ENCODE measurements at places on chromosomes 2 and 18. TPM values are rescaled to one million over a fixed set of nuclear protein-coding genes. Genes with fewer than 3 reads are reported as not detected.

DNA sequence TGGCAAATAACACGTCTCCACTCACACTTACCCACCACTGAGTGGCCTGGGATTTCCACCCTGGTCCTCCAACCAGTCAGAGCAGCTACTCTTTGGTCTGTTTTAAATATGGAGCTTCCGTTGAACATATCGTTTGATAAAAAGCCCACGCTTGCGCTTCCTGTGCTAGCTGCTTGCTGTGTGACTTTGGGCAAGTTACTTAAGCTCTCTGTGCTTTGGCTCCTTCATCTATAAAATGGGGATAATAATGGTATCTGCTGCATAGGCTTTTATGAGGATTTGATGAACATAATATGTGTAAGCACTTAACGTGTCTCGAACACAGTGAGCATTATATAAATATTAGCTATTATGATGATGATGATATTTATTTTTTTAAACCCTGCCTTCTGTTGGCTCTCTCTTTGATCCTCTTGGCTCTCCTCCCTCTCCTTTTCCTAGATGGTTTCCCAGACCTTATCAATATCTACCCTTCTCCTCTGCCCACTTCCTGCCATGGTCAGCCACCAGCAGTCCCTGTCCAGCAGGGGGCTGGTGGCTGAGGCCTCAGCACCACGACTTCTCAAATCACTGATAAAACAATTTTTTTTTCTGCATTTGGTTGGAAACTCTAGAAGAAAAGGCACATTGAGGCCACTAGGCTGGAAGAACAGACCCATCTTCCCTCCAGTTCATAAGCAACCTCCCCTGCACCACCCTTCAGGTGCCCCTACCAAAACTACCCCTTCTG lies 191.9 kb downstream of the LOXHD1 start:
- H3K27me3 ChIP-seq, result no peaks in the 10 kb centered on the region
- no peak overlapping the region for H3K4me3 ChIP-seq
- H3K27ac ChIP-seq, result no peak overlapping the region
- H3K36me3 ChIP-seq, result no peaks in the 10 kb centered on the region

GRCh38 chr2:127293386-127293747 lies 577 bp downstream of the ERCC3 start:
- peaks cover 34% of the 10 kb centered on the region for H3K4me1 ChIP-seq
- peaks cover 14% of the 10 kb centered on the region for H3K36me3 ChIP-seq
- H3K27ac ChIP-seq, result peak overlapping the region; percentile 93
- H3K27me3 ChIP-seq, result no peaks in the 10 kb centered on the region
- DNase-seq, result no peak

The ST6GAL2 gene
- not detected for total RNA-seq

DNA sequence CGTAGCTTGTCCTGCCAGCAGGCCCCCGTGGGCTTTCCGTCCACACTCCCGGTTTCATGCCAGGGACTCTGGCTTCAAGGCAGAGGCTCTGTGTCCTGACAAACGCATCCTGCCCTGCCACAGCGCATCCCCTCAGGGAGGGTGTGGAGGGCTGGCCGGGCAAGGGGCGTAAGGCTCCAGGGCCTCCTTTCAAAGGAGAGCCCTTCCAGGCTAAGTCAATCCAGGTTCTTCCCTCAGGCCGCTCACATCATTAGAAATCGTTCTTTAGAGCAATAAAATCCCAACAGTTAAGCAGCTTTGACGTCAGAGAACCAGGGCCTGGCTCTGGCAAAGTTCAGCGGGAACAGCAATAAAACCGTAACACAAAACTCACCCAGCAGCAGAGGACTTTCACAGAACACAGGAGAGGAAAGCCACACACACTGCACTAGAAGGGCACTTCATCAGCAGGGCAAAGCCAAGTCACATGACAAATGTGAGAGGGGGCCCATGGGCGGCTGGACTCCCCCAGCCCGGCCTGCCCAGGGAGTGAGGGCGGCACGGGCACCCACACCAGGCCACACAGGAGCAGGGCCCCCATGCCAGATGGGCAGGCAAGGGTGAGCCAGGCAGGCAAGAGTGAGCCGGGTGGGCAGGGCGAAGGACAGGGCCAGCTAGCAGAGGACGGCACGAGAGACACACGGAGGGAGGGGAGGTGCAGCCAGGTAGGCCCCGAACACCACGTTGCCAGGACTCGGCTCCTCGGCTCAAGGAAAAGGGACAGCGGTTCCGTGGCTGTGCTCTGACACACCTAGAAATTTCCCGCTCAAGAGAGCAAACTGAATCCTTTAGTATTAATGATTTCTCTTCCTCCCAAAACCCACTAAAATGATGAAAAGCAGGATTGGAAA lies 52.0 kb downstream of the HDAC4 start:
- no peaks in the 10 kb centered on the region for H3K36me3 ChIP-seq
- DNase-seq, result no peak
- H3K4me3 ChIP-seq, result no peak overlapping the region
- no peak overlapping the region for H3K27ac ChIP-seq
- no peaks in the 10 kb centered on the region for H3K27me3 ChIP-seq
- peaks cover 5% of the 10 kb centered on the region for H3K4me1 ChIP-seq

- no peaks in the 10 kb centered on the region for H3K27me3 ChIP-seq
- no peak overlapping the region for H3K27ac ChIP-seq
- H3K4me1 ChIP-seq, result no peaks in the 10 kb centered on the region
- DNase-seq, result no peak
These were observed 262.8 kb downstream of the DYSF start for GRCh38 chr2:71715951-71716696.

- no peak overlapping the region for H3K27ac ChIP-seq
- peaks cover 8% of the 10 kb centered on the region for H3K4me1 ChIP-seq
- H3K4me3 ChIP-seq, result no peak overlapping the region
- no peaks in the 10 kb centered on the region for H3K27me3 ChIP-seq
- no peak for DNase-seq
These were observed 16.0 kb upstream of the B3GNT7 start for GRCh38 chr2:231379266-231380215.

DNA sequence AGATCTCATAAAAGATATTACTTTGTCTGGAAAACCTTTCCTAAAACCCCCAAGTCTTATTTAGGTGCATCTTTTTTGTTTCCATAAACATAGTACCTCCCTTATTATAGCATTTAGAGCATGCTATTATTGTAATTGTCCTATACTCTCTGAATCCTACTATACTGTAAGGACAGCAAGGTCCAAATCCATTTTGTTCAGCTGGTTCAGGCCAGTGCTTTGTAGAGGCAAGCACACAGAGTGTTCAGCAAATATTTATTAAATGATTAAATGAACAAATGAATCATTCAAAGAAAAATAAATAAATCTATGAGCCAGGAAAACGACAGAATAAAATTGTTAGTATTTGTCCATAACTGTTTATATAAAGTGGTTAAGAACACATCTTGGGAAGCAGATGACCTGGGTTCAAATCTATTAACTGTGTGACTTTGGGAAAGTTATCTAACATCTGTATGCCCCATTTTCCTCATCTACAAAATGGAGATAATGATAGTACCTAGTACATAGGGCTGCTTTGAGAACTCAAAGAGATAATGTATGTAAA lies 86.0 kb downstream of the COL3A1 start:
- no peak overlapping the region for H3K4me3 ChIP-seq
- H3K4me1 ChIP-seq, result no peaks in the 10 kb centered on the region
- no peaks in the 10 kb centered on the region for H3K27me3 ChIP-seq
- DNase-seq, result no peak

The CXCR1 gene
- not detected for total RNA-seq

The IL1B gene
- 1.8 TPM for total RNA-seq

The TUBA3E gene
- total RNA-seq, result not detected

DNA sequence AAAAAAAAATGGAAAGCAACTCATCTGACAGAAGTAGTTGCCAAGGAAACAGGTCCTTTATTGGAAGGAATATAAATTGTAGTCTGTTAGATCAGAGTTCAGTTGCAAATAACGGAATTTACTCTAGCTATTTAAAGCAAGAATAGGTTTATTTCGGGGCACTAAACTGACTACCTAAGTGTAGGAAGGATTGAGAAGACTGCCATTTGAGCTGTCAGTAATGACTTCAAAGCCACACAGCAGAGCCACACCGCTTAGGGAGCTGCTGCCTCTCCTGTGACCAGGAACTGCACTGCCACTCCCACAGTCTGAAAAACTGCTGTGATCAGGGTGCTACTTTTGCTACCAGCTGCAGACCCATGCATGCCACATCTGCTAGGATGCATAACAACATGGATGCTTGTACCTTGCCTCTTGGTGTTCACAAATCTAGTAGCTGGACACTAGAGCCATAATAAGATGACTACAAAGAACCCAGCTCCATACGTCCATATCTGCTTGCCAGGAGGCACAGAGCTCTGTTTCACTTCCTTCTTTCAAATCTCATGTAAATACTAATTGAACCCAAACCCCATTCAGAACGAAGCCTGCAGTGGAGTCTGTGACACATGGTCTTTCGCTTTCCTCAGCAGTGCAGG lies 2.2 kb downstream of the DSG2 start:
- peaks cover 37% of the 10 kb centered on the region for H3K27me3 ChIP-seq
- DNase-seq, result no peak
- peaks cover 4% of the 10 kb centered on the region for H3K36me3 ChIP-seq
- H3K4me3 ChIP-seq, result no peak overlapping the region

DNA sequence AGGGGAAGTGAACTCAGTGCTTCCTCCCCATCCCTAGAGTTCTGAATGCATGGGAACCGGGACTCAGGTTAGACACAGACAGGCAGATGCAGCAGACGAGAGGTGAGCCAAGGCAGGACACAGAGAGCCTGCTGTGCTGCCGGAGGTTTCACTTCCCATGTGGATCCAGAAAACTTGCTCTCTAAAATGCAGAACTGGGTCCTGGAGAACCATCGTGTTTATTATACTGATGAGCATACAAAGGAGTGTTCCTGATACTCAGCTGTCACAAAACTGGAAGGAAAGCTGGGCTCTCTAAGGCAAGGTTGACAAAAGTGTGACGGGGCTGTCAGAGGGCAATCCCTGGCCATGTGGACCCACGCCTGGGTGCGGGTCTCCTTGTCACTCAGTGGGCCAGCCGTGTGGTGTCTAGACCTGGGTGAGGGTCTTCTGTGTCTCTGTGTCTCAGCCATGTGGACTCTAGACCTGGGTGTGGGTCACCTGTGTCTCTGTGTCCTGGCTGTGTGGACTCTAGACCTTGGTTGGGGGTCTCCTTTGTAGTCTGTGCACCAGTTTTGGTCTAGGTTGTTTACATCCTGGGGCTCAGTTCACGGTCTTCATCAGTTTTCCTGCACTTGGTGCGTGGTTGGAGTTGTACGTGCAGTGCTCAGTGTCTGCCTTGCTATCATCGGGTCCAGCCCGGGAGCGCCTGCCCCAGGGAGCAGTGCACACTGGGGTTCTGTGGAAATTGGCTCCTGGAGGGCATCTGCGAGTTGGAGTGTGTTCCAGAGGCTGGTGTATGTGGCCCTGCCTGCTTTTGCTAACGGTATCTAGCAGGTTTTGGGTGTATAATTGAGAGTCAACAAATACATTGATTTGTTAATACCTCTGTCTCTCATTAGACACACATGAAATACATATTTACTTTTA lies 141.1 kb downstream of the ATP9B start:
- no peak for DNase-seq
- H3K27me3 ChIP-seq, result no peaks in the 10 kb centered on the region
- peaks cover 6% of the 10 kb centered on the region for H3K4me1 ChIP-seq

- no peaks in the 10 kb centered on the region for H3K27me3 ChIP-seq
- no peak overlapping the region for H3K27ac ChIP-seq
- no peak for DNase-seq
- peaks cover 8% of the 10 kb centered on the region for H3K4me1 ChIP-seq
- no peak overlapping the region for H3K4me3 ChIP-seq
- no peaks in the 10 kb centered on the region for H3K36me3 ChIP-seq
These were observed 47.9 kb upstream of the MAPRE2 start for GRCh38 chr18:34993289-34993688.

The SOX11 gene
- not detected for total RNA-seq

The OR6B2 gene
- not detected for total RNA-seq

- H3K27ac ChIP-seq, result no peak overlapping the region
- no peaks in the 10 kb centered on the region for H3K27me3 ChIP-seq
- no peak overlapping the region for H3K4me3 ChIP-seq
- H3K4me1 ChIP-seq, result no peaks in the 10 kb centered on the region
- DNase-seq, result peak; percentile 44
- H3K36me3 ChIP-seq, result no peaks in the 10 kb centered on the region
These were observed 269.8 kb upstream of the HDAC4 start for GRCh38 chr2:239670463-239671120.

DNA sequence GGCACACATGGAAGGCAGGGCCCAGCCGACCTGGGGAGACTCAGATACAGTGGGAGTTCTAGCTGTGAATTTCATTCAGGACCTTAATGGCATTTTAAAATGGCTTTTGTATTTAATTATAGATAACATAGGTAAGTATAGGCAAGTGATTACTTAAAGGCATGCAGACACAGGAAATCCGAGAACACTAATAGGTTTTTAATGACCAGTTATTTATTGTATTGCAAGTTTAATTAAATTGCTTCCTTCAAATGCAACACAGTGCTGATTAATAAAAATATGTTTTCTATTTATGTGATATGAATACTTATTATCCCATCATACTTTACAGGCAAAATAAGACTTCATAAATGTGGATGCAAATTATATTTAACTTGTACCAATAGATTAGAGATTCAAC lies 19.7 kb upstream of the SH3RF3 start:
- H3K27me3 ChIP-seq, result no peaks in the 10 kb centered on the region
- no peaks in the 10 kb centered on the region for H3K36me3 ChIP-seq
- H3K27ac ChIP-seq, result no peak overlapping the region
- no peak overlapping the region for H3K4me3 ChIP-seq

DNA sequence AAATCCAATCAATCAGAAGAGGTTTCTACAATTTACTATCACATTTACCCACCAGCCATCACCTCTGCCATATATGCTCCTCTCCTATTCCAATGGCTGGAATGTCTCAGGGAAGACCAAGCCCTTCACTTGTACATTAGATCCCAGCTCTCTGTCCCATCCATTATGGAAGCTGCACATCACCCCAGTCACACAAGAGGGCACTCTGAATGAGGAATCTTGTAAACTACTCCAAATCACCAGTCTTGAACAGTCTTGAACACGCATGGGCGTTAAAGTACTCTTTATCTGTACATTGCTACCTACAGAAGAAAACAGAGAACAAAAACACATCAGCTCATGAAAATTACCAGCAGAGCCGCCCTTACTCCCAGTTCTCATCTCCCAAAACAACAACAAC lies 38.7 kb downstream of the ZC3H8 start:
- H3K4me1 ChIP-seq, result no peaks in the 10 kb centered on the region
- no peak overlapping the region for H3K4me3 ChIP-seq
- H3K27me3 ChIP-seq, result no peaks in the 10 kb centered on the region
- H3K27ac ChIP-seq, result no peak overlapping the region
- DNase-seq, result no peak

The SCYGR3 gene
- not detected for total RNA-seq

The DLX1 gene
- not detected for total RNA-seq

DNA sequence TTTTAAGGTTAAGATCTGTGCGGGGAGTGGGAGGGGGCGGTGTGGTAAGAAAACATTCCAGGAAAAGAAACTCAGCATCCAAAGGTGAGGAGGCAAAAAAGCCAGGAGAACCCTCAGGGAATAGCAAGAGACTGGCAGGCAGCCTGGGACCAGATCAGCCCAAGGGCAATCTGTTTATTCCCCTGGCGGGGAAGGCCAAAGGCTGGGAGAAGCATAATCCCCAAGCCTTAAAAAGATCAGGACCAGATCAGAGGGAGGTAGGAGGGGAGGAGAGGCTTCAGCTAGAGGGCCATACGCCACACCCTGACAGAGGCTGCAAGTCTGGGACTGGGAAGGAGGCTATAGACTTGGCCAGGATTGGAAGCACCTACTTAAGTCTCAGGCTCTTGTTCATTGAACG lies 163.0 kb upstream of the PXDN start:
- no peaks in the 10 kb centered on the region for H3K36me3 ChIP-seq
- H3K4me1 ChIP-seq, result no peaks in the 10 kb centered on the region
- DNase-seq, result no peak
- no peak overlapping the region for H3K27ac ChIP-seq
- H3K27me3 ChIP-seq, result peaks cover 7% of the 10 kb centered on the region

The MDH1B gene
- 0.45 TPM for total RNA-seq

The SNRPD1 gene
- total RNA-seq, result 91.2 TPM

GRCh38 chr18:6614952-6615351 lies 114.6 kb upstream of the ARHGAP28 start:
- H3K36me3 ChIP-seq, result no peaks in the 10 kb centered on the region
- no peak overlapping the region for H3K27ac ChIP-seq
- DNase-seq, result no peak
